ENCODE measurements at places on chromosomes 5 and 9.

- no peak for DNase-seq
Measured at GRCh38 chr5:81232464-81233079, 550 bp upstream of the CKMT2 start.

DNA sequence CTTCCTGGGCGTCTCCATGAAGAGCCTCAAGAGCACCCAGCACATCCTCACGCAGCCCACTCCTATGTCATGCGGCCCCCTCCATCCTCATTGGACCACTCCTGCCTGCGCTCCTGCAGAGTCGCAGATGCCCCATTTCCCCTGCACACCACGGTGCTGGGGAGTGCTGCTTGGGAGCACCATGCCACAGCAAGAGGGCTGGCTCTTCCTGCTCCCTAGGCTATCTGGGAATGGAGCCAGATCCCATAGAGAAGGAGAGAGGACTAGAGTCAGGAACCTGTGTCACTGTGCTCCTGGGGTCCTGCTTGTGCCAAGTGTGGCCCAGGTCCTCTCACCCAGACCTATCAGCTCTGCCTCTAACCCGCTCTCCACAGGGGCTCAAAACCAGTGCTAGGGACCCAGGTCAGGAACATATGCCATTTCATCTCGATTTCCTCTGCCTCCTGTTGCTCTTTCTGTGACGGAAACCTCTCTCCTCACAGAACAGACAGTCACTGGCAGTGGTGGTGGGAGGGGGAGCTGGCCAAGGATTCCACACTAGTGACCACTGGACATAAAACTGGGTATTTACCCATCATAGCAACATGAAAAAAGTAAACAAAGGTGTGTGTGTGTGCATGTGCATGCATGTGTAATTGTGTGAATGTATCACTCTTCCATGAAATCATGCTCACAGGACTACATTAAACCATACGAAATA is 178.4 kb downstream of the TTLL11 start:
- DNase-seq: no peak

DNA sequence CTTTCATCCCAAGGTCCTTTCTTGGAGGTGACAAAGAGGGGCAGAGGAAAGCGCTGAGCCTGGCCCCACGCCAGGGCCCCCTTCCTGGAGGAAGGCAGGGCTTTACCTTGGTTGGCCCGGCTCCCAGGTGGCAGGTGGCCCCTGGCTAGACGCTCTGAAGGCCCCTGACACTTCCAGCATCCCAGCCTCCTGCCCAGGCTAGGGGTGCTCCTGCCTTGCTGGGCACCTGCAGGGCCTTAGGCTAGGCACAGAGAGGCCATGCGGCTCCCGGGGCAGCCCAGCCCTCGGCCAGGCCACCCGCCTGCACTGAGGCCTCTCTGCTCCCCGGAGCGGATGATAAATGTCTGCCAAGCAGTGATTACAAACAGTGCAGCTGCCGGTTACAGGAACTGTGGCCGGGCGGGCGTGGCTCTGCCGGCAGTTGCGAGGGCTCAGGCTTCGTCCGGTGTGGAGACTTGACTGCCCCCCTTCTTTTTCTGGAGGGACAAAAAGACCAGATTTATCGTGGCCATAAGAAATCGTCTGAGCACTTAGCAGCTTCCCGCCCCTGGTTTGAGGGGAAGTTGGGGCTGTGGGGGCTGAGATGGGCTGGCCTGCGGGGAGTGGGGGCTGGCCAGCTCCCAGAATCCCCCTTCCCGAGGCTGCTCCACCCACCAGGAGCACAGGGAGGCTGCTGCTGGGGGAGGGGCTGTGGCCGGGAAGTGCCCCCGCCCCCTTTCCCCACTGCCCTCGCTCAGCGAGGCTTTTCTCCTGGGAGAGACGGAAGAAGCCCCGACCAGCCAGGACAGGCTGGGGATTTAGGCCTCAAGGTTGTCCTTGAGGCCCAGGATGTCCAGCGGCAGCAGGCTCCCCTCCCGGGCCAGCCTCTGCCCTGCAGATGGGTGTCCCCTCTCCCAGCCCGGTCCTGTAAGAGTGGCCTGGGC is 31.6 kb upstream of the UBAC1 start:
- DNase-seq: peak; percentile 91

- no peak for DNase-seq
Measured at GRCh38 chr5:102858221-102858620, 103.1 kb downstream of the PAM start.

- DNase-seq: no peak
Measured at GRCh38 chr9:89097219-89097618, 81.4 kb downstream of the SHC3 start.

DNA sequence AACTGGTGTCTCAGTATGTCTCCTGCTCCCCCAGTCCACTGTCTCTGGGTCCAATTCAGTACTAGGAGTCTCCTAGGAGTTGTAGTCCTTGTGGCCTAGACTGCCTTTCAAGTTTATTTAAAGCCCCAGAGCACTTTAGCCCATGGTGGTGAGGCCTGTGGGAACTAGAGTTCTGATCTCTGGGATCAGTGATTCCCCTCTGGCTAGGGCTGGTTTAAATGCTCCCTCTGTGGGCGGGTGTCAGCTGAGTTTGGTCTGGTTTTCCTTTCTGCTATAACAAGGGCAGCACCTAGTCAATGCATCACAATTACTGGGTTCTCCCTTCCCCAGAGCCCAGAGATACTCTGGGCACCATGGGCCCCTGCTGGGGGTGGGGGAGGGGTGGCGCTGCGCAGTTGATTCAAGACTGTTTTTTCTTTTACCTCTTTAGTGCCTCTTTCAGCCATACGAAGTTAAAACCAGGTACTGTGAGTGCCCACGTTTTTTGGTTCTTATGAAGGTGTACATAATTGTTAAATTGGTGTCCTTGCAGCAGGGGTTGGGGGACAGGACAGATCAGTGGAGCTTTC is 9.3 kb upstream of the SLC36A3 start:
- DNase-seq: no peak

GRCh38 chr5:32498484-32498883 is 53.9 kb upstream of the ZFR start:
- peak; percentile 47 for DNase-seq

- DNase-seq: peak; percentile 72
Measured at GRCh38 chr5:56900858-56901578, 8.4 kb upstream of the SETD9 start.

DNA sequence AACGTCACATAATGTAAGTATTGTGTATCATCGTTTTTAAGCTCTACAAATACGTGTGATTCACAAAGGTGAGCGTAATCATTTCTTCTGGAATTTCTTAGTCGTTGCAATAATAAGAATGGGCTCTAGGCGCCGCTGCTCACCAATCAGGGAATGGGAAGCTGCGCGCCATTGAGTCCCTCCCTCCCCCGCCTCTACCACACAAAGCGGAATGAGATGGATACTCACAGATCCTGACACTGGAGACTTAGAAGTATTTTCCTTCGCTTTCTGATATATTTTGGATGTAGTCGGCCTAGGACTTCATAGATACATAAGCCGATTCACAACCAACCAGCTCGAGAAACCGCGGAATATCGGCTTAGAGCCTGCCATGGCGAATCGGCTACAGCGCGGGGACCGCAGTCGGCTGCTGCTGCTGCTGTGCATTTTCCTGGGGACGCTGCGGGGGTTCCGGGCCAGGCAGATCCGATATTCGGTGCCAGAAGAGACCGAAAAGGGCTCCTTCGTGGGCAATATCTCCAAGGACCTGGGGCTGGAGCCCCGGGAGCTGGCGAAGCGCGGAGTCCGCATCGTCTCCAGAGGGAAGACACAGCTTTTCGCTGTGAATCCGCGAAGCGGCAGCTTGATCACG is at the start of gene PCDHGA11:
Gene PCDHGA11 (plus strand): TSS at position 197 of the 634 bp plus-strand sequence. CDS start 177 bp downstream, at position 374.
- DNase-seq: peak; percentile 70

DNA sequence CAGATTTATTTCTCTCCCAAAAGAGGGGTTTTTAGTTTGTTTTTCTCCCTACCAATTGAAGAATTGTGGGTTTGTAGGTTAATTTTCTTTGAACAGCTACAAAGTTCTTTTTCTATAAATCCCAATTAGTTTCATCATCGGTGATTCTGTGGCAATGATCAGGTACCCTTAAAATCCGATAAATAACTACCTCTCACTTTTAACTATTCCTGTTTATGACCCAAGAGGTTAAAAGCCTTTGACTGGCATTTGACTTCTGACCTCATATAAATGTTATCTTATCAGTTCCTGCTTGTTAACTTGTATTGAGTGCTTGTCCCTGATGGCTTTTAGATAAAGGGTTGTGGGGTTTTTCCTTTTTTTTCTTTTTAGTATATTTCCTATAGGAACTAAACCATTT is 124.4 kb upstream of the TMEM161B start:
- DNase-seq: no peak

- no peak for DNase-seq
Measured at GRCh38 chr5:57724836-57725235, 242.2 kb upstream of the ACTBL2 start.

- no peak for DNase-seq
Measured at GRCh38 chr5:96718635-96719077, 56.5 kb downstream of the CAST start.

DNA sequence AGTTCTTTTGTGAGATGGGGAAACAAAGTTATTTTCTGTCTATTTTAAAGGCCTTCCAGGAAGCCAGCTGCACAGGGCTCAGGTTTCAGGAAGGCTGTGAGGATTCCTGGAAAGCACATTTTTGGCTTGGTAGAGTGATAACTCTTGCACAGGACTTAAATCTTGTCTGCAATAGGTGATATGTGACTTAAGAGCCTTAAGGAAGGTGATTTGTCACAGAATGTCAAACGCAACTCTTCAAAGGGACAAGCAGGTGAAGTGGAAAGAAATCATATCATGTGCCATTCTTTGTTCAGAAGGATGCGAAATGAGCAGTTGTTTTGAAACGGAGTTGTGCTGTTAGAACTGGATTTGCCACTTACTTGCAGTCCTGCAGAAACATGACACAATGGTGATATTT is 459.3 kb downstream of the MAT2B start:
- no peak for DNase-seq

- DNase-seq: no peak
Measured at GRCh38 chr9:94931740-94932139, 205.2 kb downstream of the AOPEP start.

GRCh38 chr9:130327781-130328348 is 62.3 kb downstream of the HMCN2 start:
- no peak for DNase-seq

GRCh38 chr5:142000704-142001484 is 11.9 kb downstream of the GNPDA1 start:
- DNase-seq: peak; percentile 52

DNA sequence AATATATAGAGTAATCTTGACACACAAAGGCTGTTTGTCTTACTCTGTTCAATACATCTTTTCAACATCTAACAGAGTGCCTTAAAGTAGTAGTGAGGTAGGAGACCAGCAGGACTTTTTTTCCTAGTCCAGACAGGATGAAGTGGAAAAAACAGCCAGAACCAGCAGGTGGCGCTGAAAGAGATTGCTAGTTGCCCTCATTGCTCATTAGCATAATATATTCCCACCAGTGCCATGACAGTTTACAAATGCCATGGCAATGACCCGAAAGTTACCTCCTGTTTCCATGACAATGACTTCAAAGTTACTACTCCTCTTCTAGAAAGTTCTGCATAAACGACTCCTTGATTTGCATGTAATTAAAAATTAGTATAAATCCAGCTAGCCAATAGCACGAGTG is 387.4 kb downstream of the ACTL7B start:
- DNase-seq: peak; percentile 77

DNA sequence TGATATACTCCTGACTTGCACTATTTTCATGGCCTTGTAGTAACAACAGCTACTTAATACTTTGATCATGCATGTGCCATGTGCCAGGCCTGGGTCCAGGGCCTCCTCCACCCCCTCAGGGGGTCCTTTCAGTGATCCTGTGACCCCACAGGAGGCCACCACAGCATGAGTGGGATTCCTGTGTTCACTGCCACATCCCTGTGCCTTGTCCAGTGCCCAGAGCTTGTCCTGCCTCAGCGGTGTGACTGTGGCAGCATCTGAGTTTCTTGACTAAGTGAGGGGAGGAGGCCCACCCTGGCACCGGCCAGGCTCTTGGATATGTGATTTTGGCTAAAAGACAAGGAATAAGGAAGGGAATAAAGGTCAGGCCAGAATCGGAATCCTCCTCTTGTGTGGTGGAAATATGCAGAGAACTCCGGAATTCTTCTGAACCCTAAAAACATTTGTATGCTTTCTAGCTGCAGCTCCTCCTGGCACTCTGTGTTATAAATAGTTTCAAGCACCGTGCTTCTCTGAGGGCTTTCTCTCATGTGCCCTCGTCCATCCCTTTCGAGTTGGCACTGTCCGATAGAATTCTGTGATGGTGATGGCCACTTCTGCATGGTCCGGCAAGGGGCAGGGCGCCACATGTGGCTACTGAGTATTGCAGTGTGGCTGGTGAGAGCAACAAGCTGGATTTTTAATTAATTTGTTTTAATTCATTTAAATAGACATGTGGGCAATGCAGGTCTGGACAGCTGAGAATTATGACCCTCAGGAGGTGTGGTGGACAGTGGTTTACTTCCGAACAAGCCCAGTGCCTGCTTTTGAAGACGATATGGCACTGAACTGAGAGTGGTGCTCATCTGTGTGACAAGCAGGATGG is 31.8 kb downstream of the TENT4A start:
- DNase-seq: no peak

DNA sequence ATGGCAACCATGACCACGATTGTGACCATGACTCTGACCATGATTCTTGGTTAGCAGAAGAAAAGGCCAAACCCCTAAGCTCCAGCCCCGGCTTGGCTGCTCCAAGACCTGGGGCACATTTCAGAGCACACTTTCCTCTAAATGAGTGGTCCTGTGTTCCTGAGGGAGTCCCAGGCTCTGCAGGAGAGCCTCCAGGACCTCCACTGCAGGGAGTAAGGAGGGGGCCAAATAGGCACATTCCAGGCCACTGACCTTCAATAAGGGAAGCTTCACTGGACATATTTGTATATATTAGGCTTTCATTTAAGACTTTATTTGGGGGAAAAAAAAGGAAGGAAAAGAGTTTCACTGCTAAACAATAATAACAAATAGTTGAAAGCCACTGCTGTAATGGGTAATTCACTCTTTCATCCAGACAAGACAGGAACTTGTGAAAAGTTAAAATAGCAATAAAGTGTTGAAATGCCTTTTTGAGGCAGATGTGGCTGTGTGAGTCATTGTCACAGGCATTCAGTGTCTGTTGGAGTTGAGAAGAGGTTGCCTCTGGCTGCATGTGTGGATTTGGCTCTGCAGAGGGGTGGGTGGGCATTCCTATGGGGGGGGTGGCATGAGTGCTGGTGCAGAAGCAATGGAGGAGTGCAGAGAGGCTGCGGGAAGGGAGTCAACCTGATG is 63.9 kb upstream of the TGFBR1 start:
- DNase-seq: peak; percentile 24

DNA sequence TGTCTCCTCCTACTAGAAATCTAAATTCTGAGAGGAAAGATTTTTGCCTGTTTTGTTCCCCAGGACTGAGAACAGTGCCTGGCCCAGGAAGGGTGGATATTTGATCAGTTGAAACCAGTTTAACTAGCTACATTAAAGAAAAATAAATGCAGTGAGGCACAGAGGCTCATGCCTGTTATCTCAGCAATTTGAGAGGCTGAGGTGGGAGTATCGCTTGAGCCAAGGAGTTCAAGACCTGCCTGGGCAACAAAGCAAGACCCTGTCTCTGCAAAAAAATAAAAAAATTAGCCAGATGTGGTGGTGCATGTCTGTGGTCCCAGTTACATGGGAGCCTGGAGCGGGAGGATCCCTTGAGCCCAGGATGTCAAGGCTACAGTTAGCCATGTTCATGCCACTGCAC is 104.8 kb upstream of the CPEB4 start:
- DNase-seq: no peak

GRCh38 chr5:24649531-24649930 is 4.8 kb upstream of the CDH10 start:
- DNase-seq: no peak

Measured in hematopoietic multipotent progenitor cell treated with erythropoietin and hydrocortisone succinate and interleukin-3 and kit ligand, for 6 days (in vitro differentiated cells).